Fibroblast of the aortic adventitia (primary cell): ENCODE measurements at places on chromosomes 1 and 21. TPM values are rescaled to one million over a fixed set of nuclear protein-coding genes. Genes with fewer than 3 reads are reported as not detected.

- DNase-seq: no peak
Measured at GRCh38 chr1:219372916-219373615, 199.4 kb downstream of the LYPLAL1 start.

GRCh38 chr1:207088701-207089626 is at the start of gene C4BPB:
Gene C4BPB, plus strand, starts transcription at chr1:207088860. Its CDS starts 672 bp downstream, at chr1:207089532.
- DNase-seq: no peak

DNA sequence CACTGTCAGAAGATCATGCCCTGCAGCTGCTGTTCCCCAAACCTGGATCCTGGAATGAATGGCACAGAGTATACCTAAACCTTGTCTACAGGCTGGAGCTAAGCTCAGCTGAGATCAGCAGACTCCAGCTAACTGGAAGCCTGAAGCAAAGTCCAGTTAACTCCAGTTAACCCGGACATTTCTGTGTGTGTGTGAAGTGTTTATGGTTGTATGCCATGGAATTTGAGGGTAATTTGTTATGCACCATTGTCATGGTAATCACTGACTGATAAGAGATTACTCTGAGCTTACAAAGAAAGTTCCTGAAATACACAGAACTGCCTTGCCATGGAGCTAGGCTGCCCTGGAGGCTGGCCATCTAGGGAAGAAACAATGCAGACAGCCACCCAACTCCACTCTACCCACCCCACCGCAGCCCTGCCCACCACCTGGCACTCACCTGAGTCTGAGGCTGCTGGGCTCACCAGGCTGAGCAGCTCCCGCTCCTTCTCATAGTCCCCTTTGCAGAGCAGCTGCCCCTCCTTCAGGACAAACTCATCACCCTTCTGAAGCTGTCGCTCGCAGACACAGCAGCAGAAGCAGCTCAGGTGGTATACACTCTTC is 107.4 kb downstream of the LMX1A start:
- no peak for DNase-seq

- DNase-seq: no peak
Measured at GRCh38 chr1:46148318-46148717, 15.9 kb upstream of the PIK3R3 start.

The PLA2G2C gene
- not detected in 2 replicates for total RNA-seq

The CAPN2 gene
- total RNA-seq: 456 and 481 TPM in 2 replicates
